Bronchial smooth muscle cell (primary cell): ENCODE measurements at places on chromosomes 7 and 10. TPM values are rescaled to one million over a fixed set of nuclear protein-coding genes. Genes with fewer than 3 reads are reported as not detected.

CDNF gene
- 1.5 and 3.0 TPM in 2 replicates for total RNA-seq

FAM180A gene
- total RNA-seq, result 14.7 and 20.2 TPM in 2 replicates

ATP5F1C gene
- 137 and 234 TPM in 2 replicates for total RNA-seq

EPC1 gene
- 21.4 and 21.6 TPM in 2 replicates for total RNA-seq

GUSB gene
- total RNA-seq, result 21.9 and 35.7 TPM in 2 replicates

GIMAP4 gene
- total RNA-seq, result 0.09 TPM in 1 of 2 replicates, not detected in the other

P4HA1 gene
- 110 and 152 TPM in 2 replicates for total RNA-seq

FKBP14 gene
- 17.6 and 25.4 TPM in 2 replicates for total RNA-seq

AKR1C8 gene
- total RNA-seq, result not detected in 2 replicates

LDB1 gene
- total RNA-seq, result 46.8 and 66.1 TPM in 2 replicates

SPAM1 gene
- not detected in 2 replicates for total RNA-seq

TMEM270 gene
- total RNA-seq, result 0.16 TPM in 1 of 2 replicates, not detected in the other

AKR1C1 gene
- total RNA-seq, result 149 and 282 TPM in 2 replicates

CALHM3 gene
- not detected in 2 replicates for total RNA-seq

DEPP1 gene
- total RNA-seq, result 24.1 and 100 TPM in 2 replicates

MYPN gene
- under 0.01 and 0.16 TPM in 2 replicates for total RNA-seq
